Activated CD8-positive, alpha-beta memory T cell treated with anti-CD3 and anti-CD28 coated beads for 1 hour (primary cell): ENCODE measurements at places on chromosomes 7 and 10.

DNA sequence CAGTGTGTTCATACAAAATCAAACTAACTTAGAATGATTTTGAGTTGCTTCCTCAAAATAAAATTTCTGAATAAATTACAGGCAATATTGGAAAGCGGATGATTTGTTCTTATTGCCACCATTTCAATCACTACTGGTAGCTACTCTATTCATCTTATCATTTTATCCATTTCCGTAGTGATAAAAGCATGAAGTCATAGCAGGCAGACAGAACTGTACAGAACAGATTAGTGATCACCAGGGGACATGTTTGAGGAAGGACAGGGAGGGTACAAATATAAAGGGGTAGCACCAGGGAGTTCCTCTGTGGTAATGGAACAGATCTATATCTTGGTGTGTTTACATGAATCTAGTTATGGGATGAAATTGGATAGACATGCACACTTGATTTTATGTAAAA lies 138.5 kb downstream of the WNT2 start:
- DNase-seq = no peak

GRCh38 chr7:151248346-151249033 lies at the start of gene SMARCD3:
SMARCD3 (minus strand) TSS chr7:151248694; CDS start chr7:151248562, 132 bp downstream.
- DNase-seq = no peak

DNA sequence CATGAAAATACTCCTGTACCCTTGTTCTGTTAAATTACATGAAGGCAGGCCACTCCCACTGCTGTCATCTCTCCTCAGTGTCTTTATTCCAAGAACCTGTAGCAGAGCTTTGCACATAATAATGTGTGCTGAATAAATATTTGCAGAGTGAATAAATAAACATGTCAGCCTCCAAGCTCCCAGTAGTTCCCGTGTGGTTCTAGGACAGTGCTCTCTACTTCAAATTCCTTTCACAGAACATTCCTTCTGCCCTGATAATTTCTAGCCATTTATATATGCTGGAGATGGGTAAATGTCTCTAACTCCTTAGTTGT lies 20.3 kb upstream of the HYAL4 start:
- no peak for DNase-seq

- DNase-seq = no peak
Observed at GRCh38 chr7:121623130-121623872, 227.2 kb upstream of the FAM3C start.

DNA sequence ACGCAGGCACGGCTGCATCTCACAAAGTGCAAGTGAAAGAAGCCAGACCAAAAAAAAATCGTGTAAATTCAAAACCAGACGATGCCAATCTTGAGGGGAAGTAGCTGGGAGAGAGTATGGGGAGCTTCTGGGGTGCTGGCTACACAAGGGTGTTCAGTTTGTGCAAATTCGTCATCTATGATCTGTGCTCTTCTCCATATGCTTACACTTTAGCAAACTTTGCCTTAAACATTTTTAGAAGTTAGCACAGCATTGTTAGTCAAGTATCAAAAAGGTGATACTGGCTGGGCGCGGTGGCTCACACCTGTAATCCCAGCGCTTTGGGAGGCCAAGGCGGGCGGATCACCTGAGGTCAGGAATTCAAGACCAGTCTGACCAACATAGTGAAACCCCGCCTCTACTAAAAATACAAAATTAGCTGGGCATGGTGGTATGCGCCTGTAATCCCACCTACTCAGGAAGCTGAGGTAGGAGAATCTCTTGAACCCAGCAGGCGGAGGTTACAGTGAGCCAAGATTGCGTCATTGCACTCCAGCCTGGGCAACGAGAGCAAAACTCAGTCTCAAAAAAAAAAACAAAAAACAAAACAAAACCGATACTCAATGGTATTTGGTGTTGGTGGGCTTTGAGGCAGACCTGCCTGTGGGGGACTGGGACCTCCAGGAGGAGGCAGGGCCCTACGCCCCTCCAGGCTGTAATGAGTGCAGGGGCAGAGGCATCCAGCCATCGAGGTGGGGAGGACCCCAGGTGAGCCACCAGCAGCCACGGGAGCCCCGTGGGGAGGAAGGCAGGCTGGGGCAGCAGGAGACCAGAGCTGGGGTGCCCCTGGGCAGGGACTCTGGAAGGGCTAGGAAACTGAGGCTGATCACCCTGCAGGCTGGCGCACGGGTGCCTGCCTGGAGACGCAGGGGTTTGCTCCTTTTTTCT lies 150.0 kb downstream of the PRKAG2 start:
- no peak for DNase-seq

- no peak for DNase-seq
Observed at GRCh38 chr10:30437031-30437841, 3.3 kb downstream of the MAP3K8 start.

GRCh38 chr7:92485974-92486373 lies 8.2 kb upstream of the ERVW-1 start:
- DNase-seq = no peak

DNA sequence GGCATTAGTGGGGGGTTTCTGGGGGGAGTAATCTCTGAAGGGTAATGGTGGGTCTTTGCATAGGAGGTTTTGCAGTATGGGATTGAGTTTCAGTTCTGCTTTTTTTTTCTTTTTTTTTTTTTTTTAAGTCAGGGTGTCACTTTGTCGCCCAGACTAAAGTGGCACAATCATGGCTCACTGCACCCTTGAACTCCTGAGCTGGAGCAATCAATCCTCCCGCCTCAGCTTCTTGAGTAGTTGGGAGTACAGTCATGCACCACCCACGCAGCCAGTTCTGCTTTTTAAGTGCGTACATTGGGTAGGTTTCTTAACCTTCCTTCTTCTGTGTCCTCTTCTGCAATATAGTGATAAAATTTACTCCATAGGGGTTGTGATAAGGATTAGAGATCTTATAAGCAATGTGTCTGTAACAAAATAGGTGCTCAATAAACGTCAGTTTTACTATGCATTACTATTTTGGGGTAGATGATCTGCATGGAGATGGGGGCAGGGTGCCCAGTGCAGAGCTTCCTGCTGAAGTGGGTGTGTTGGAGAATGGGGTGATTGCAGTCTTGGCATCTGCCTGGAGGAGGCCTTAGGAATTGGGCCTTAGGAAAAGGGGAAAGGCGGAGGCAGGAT lies 9.6 kb downstream of the KAZALD1 start:
- DNase-seq = no peak

- no peak for DNase-seq
Observed at GRCh38 chr7:31512166-31512565, 1.7 kb upstream of the ITPRID1 start.

DNA sequence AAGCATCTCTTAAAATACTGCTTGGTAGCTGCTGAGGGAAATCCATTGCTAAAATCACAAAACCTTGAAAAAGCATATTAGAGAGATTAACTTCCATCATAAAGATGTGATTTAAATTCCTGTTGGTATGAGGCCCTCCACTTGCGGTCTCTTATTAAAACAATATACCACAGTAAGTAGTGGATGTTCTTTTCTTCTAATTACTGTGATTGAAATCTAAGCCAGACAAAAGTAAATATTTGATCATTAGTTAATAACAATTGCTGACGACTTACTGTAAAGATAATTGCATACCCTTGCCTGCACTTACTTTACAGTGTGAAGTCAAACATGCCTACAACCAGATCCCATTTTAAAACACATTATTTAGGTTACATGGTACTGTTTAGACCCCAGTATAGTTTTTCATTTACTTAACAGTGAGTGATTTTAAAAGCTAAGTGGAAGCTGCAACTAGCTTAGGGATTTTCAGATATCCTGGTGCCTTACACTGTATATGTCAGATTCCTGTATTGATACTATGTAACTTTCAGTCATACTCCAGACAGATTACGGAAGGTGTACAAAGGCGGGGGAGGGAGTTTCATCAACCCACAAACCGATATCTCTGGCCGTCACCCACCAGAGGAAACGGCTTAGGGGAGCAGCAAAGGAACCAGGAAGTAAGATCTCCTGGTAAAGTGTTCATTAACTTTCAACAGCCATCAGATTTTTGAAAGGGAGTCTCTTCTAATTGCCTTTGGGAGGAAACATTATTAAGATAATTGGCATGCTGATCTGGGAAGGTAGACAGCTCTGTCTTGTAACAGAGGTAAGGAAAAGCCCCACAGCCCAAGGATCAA lies 986 bp downstream of the NRP1 start:
- DNase-seq = no peak

- no peak for DNase-seq
Observed at GRCh38 chr10:37566332-37566731, 291.1 kb downstream of the ZNF248 start.

DNA sequence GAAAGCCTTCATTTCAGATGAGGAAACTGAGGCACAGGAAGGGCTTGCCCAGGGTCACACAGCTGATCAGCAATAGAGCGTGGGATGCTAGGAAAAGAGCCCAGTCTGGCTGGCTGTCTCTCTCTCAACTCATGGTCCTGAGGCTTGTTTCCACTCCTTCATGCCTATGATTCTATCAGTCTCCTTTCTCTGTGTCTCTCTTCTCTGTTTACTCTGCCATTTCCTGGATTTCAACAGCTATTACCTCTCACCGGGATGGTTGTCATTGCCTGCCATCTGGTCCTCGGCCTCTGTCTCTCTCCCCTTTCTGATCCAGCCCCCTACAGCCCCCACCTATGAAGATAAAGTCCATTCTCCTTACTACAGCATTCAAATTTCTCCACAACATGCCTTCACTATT lies 93.3 kb upstream of the AGBL3 start:
- DNase-seq = no peak

GRCh38 chr7:123958186-123958703 lies 33.2 kb downstream of the SPAM1 start:
- no peak for DNase-seq

DNA sequence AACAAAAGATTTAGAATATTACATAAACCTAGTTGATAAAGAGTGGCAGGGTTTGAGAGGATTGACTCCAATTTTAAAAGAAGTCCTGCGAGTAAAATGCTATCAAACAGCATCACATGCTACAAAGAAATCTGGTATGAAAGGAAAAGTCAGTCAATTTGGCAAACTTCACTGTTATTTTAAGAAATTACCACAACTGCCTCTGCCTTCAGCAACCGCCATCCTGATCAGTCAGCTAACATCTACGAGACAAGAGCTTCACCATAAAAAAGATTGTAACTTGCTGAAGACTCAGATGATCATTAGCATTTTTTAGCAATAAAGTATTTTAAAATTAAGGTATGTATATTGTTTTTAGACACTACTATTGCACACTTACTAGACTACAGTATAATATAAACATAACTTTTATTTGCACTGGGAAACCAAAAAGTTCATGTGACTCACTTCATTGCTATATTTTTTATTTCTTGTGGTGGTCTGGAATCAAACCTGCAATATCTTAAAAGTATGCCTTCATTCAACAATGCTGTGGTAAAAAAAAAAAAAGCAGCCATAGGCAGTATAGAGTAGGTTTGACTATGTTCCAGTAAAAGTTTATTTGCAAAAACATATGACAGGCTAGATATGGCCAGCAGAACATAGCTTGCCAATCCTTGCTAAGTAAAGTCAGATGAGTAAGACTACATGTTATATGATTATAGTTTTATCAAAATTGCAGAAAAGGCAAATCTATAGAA lies 74.4 kb downstream of the GLCCI1 start:
- no peak for DNase-seq

DNA sequence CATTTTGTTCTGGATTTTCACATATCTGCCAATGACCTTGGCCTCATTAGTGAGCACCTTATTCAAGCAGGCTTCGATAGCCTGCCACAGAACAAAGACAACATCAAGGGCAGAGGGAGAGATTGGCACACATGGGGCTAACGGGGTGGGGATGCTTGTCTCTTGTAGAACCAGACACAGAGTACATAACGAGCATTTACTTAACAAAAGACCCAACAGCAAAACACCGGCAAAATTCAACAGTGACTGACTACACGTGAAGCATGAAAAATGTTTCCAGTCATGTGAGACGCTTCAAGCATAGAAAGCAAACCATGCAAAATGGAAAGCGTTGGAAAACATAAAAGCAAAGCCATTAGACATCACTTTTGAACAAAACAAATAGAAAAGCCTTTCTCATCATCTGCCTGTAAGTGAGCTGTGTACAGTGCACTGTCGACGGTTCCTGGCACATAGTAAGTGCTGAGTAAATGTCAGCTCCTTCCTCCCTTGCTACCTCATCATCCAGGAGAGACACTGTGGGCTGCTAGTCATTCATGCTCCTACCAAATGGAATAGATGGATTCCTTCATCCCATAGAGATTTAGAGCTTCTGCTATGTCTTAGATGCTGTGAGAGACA lies 134.4 kb upstream of the AGK start:
- DNase-seq = no peak

DNA sequence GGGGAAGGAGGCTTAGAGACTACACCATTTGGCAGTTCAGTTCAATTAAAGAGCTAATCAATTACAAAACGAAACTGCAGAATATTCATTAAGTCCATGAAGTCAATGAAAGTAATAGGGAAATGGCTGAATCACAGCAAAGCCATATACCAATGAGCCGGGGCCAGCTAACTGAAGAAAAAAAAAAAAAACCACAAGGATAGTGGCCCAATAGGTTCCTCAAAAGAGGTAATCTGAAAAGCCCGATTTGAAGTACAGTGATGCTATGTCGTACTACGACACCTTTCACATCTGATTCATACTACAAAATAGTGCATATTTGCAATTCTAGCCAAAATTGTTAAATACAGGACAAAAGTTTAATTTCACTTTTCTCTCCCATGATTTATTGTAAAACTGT lies 2.5 kb downstream of the ARHGAP12 start:
- no peak for DNase-seq

GRCh38 chr7:144720710-144721109 lies 115.1 kb downstream of the TPK1 start:
- DNase-seq = no peak

- peak; percentile 29 for DNase-seq
Observed at GRCh38 chr7:148699024-148699781, 500 bp downstream of the CUL1 start.

DNA sequence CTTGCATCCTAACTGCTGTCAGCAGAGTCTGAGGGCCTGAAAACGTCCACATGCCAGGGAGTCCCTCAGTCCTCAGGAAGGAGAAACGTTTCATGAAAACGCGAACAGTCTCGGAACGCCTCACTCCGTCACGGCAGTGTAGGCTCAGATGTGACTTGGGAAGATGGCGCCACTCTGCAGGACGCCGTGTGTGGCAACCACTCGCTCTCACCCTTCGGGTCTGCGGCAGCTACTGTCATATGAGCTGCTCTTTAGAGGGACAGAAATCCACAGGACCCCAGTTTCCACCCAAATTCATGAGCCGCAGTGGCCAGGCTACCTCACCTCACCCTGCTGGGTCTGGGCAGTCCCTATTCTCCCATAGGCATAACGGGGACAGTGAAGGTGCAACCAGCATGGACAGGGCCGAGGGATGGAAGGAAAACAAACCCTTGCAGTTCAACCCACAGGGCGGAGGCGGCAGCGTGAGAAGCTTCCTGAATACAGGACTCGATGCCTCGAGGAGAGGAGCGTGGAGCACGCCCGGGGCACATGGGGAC lies 438.3 kb downstream of the DNAJB6 start:
- DNase-seq = no peak

GRCh38 chr10:1240341-1240775 lies 184.2 kb downstream of the WDR37 start:
- DNase-seq = no peak

DNA sequence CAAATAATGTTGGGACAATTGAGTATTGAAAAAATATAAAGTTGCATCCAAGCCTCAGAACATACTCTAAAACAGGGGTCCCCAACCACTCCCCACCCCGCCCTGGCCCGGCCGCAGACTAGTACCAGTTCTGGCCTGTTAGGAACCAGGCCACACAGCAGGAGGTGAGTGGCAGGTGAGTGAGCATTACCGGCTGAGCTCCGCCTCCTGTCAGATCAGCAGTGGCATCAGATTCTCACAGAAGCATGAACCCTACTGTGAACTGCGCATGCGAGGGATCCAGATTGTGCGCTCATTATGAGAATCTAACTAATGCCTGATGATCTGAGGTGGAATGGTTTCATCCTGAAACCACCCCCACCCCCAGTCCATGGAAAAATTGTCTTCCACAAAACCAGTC lies 19.4 kb downstream of the HIPK2 start:
- no peak for DNase-seq
